ENCODE measurements at places on chromosomes 2 and 18. TPM values are rescaled to one million over a fixed set of nuclear protein-coding genes. Genes with fewer than 3 reads are reported as not detected.

AP1S3 gene
- total RNA-seq, result 16.8 TPM

- H3K27ac ChIP-seq, result no peak overlapping the region
- no peaks in the 10 kb centered on the region for H3K4me1 ChIP-seq
- H3K27me3 ChIP-seq, result peaks cover 10% of the 10 kb centered on the region
- no peak for DNase-seq
- no peaks in the 10 kb centered on the region for H3K36me3 ChIP-seq
These were observed 212.6 kb downstream of the INSIG2 start for GRCh38 chr2:118300832-118301231.

- H3K4me3 ChIP-seq, result no peak overlapping the region
- no peaks in the 10 kb centered on the region for H3K4me1 ChIP-seq
- H3K27ac ChIP-seq, result no peak overlapping the region
- no peaks in the 10 kb centered on the region for H3K27me3 ChIP-seq
These were observed 362.6 kb upstream of the ID2 start for GRCh38 chr2:8319219-8319618.

DNA sequence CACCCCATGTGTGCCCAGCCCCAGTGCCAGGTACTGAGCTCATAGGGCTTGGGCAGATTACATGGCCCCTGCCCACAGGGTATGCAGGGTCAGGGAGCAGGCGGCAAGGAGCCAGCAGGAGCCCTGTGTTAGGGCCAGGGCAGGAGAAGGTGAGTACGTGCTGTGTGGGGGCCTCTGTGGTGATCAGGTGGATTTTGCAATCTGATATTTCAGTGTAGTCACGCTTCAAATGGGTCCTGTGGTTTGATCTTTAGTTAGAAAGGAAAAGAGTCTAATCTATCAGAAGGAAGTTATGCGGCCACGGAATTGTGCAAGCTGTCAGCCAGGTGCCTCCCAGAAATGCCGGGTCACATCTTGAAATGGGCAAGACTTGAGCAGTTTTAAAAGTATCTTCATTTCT, 13.9 kb downstream of the UBE2F start:
- peaks cover 15% of the 10 kb centered on the region for H3K36me3 ChIP-seq
- no peak overlapping the region for H3K4me3 ChIP-seq
- H3K27me3 ChIP-seq, result no peaks in the 10 kb centered on the region
- H3K4me1 ChIP-seq, result peaks cover 14% of the 10 kb centered on the region
- no peak for DNase-seq
- H3K27ac ChIP-seq, result no peak overlapping the region

DNA sequence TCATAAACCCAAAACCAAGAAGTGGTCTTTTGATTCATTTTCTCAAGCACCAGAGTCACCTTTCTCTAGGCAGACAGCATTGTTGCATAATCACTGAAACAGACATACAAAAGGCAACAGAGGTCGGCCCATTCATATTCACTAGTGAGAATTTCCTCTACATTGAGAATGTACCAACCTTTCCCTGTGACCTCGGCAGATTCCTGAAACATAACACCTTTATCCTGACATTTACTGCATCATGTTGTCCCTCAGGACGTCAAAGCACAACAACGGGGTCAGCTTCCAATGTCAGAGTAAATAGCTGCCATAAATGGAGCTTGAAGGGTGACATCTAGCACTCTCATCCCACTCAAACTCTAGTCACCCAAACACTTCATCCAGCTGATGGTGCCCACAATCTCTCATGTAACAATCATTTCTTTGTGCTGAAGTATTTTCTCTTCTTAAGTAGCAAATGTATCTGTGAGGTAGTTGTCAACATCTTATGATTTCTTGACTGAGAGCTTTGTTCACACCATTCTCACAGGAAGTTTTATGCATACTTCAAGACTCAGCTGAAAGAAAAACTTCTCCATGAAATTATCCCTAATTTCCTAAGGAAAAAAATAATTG, 802.6 kb upstream of the CHAC2 start:
- no peaks in the 10 kb centered on the region for H3K4me1 ChIP-seq
- H3K27ac ChIP-seq, result no peak overlapping the region
- no peak overlapping the region for H3K4me3 ChIP-seq
- H3K27me3 ChIP-seq, result no peaks in the 10 kb centered on the region
- H3K36me3 ChIP-seq, result no peaks in the 10 kb centered on the region
